Stimulated activated CD8-positive, alpha-beta memory T cell treated with anti-CD3 and anti-CD28 coated beads, Interleukin-15, amount 100 ng/mL, for 1 hour (primary cell): ENCODE measurements at places on chromosomes 3 and 15.

DNA sequence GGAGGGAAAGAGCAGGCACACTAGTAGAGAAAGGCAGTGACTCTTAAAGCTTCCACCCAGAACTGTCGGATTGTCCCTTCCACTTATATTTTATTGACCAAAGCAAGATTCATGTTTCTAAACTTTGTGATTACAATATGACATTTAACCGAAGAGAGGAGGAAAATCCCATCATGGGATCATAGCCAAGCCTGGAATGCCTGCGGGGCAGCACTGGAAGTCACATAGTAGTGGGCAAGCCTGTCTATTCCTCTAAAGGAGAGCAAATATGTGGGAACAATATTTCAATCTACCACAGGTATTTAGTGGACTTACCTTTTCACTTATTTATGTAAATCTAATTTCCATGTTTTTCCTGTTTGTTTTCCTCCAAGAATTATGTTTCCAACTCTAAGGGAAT is 3.8 kb upstream of the TMOD3 start:
- no peak for DNase-seq

- DNase-seq = no peak
These were observed 52.9 kb downstream of the BTLA start for GRCh38 chr3:112446343-112446742.

DNA sequence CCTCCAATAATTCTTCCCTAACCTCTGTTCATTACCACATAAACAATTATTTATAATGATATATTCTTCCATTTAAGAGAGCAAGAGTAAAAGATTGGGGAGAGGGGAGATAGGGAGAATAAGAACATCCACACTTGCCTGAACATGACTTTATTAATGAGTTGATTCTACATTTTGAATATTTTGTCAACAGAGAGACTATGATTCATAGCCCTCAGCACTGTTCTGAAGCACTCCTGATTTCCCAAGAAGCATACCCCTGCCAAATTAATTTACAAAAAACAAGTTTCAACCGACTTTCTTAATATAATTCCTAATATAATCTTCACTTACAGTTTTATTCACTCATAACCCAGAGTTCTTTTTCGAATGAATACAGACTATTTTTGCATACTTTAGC is 828.8 kb downstream of the ROBO2 start:
- DNase-seq = no peak

DNA sequence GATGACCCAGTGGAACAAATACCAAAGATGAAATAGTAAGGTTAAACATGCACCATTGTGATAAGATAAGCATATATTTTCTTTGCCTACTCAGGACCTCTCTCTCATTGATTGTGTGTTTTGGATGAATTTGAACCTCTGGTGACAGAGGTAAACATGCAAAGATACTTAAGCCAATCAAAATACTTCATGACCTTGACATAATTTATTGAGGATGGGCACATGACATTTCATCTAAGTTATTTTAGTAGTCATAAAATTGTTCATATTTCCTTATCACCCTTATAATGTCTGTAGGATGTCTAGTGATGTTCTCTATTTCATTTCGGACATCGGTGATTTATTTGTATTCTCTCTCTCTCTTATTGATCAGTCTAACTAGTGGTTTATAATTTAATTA is 88.3 kb upstream of the WDR72 start:
- DNase-seq = no peak

DNA sequence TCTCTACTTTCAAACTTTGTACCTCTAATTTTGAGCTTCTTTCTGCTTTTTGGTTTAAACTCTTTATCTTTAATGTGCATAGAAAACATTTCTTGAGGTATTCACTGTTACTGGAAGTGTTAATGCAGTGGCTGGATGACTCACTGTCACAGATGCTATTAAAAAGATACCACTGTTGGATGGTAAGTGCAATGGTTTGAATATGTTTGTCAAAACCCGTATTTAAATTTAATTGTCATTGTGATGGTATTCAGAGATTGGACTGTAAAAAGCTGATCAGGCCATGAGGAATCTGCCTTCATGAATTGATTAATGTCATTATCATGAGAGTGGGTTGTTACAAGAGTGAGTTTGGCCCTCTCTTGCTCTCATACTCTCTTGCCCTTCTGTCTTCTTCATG is 70.6 kb downstream of the AP4E1 start:
- no peak for DNase-seq

DNA sequence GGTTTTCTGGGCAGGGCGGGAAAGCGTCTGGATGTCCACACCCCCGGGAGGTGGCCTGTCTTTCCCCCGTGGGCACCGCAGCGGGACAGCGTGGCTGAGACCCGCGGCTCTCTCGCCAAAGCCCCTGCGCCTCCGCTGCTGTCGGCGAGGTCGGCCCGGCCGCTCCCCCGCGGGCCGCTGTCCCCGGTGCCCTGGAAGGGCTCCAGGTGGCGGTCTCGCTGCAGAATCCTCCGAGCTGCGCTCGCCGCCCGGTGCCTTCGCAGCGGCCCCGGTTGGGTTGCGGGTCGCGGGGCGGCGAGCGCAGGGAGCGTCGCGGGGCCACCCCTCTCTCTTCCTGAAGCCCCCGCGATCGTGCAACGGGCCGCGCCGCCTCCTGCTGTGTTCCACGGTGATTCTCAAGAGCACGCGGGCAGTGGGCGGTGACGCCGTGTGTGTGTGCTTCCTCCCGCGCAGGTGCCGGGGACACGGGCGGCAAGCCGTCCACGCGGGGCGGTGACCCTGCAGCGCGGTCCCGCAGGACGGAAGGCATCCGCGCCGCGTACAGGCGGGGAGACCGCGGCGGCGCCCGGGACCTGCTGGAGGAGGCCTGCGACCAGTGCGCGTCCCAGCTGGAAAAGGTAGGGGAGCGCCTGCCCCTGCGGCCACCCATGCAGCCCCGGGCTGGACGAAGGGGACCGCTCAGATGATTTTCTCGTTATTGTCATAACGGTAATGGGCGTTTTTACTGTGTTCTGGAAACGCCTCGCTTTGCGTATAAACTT is 54.4 kb downstream of the LRRK1 start:
- no peak for DNase-seq

GRCh38 chr3:150038830-150039229 is 68.1 kb upstream of the PFN2 start:
- no peak for DNase-seq

GRCh38 chr3:65508750-65509422 is 529.8 kb downstream of the MAGI1 start:
- no peak for DNase-seq

- DNase-seq = no peak
These were observed 6.9 kb downstream of the INAFM2 start for GRCh38 chr15:40330368-40330836.

GRCh38 chr15:94403331-94403730 is 172.0 kb downstream of the MCTP2 start:
- DNase-seq = no peak

GRCh38 chr3:78788839-78789238 is 979.0 kb downstream of the ROBO1 start:
- no peak for DNase-seq

DNA sequence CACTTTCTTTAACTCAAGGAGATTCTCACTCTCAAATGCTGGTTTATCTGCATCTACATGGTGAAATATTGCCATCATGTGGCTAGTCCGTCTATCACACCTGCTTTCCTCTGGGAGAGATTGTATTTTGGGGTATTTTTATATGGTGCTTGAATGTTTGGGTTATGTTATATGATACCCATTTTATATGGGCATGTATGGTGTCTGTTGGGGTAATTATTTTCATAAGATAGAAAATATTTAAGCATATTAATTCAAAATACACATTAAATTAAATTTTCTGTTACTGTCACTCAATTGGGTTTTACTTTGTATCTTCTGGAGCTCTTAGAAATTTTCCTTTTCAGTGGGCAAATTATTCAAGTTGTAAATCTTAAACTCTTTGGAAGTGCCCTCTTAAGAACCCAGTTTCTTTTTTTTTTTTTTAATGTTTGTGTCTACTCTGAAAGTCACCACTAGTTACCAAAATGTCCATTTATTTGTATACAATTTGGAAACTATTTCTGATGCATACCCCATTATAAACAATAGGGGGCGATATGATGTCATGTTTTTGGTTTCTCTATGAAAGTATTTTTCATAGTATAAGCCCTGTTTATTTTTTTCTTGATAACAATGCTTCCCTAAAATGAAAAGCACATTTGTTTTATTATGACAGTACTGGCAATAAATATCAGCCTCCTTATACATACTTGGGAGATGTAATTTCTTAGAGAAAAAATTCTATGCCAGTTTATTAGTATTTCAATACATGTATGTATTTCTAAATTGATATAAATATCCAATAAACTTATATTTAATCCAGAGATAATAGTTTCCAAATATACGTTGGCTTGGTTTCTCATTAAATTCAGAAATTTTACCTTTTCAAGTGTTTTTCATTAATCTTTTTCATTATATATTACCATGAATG is 36.1 kb upstream of the PLSCR5 start:
- DNase-seq = no peak

GRCh38 chr3:184360070-184360928 is 1.1 kb downstream of the CLCN2 start:
- DNase-seq = no peak

DNA sequence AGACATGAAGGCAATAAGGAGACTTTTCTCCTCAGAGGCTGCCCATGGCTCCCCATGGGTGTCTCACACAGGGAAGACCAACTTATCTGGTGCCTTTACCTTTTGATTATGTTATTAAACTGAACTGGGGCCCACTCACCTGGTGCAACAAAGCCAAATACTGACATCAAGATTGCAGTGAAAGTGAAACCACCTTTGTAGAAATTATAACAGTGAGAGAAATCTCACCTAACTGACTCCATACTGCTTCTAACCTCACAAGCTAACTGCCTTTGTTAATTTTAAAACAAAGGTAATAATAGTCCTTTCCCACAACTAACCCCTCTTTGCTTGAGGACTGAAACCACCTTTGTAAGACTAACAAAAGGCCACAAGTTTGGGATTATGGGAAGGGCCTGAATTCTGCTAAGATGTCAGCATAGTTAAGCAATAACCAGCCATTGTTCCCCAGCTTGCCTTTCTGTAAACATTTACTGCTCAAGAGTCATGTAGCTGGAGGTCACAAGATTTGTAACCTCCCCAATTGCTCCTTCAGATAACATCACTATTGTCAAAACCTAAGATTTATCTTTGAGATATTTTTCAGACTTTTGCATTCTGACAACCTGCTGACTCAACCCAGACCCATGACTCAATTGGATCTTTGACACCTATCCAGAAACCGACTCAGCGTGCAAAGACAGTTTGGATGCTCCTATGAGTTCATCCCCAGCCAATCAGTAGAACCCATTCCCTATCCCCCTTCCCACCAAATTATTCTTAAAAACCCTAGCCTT is 420.3 kb upstream of the CFAP20DC start:
- DNase-seq = no peak

DNA sequence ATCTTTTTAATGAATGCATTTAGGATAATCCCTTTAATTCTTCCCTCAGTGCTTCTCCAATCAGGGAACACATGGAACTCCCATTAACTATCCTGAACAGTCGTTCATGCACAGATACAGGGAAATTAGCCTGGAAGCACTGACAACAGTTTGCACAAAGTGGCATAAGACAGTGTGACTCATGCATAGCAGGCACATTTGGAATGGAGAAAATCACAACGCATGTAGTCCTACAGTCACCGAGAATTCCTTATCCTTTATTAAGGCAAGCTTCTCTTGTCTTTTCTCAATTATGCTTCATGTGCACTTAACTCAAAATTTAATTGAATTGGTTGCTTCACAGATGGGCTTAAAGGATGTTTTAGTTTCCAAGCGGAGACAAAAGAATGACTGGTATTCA is 155.0 kb upstream of the CRBN start:
- DNase-seq = no peak

DNA sequence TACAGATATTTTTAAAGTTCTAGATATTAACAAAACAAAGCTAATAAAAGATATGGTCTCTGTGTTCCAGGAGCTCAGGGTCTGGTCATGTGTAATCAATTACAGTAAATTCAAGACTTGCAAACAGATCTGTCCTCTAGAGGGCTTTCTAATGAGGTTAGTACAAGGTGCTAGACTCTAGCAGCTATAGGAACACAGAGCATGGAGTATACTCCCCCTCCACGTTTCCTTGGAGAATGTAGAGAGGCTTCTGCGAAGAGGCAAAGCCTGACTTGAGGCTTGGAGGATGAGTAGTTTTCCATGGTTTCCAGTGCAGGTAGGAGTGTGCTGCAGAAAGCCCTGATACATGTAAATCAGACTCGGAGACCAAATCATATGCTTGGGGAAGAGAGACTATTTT is 32.7 kb upstream of the DLG1 start:
- DNase-seq = no peak

DNA sequence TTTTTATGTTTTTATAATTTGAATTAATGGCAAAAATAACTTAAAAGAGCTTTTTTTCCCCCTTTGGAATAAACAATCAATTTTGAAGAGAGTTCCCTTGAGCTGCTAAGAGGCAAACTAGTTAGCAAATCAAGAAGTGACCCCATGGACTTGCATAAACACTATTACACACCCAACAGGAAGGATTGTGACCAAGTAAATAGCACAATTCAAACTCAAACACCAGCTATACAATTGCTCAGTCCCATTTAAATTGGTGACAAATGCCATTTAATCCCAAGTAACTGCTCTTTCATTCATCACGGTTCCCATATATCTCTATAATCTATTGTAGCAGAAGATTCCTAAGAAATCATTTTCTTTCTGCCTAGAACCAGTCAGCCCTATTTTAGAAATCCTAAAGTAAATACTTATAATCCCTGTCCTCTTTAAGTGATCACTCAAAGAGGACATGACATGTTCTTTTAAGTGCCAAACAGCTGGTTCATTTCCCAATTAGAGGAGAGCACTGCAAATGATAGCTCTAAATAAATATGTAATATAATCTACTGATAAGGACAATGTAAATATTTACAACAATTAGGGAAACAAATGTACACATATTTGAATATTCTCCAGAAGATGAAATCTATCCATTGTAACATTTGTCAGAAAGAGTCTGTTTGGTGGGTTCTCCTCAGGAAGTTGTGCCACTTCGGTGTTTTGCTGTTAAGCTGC is 137.8 kb upstream of the ADAMTS9 start:
- no peak for DNase-seq

- no peak for DNase-seq
These were observed 33.2 kb upstream of the ZFAND6 start for GRCh38 chr15:80026310-80026709.

GRCh38 chr15:49964061-49964460 is 155.0 kb downstream of the ATP8B4 start:
- DNase-seq = no peak

DNA sequence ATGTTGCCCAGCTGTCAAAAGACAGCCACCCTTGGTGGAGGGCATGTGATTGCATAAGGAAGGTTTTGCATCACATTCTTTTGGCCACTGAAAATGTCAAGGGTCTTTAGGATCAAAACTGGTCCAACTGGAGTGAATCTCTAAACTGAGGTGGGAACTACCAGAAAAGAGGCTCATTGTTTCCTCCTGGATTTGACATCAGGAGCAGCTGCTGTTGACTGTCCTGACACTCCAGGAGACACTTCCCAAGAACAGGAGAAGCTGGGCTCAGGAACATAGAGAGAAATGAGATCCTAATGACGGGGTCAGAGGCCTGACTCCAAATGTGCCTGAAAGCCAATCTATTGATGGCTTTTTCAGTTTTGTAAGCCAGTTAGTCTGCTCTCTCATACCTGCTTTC is 105.3 kb upstream of the LRIG1 start:
- no peak for DNase-seq
